ENCODE measurements at places on chromosomes 3 and 15. TPM values are rescaled to one million over a fixed set of nuclear protein-coding genes. Genes with fewer than 3 reads are reported as not detected.

DNA sequence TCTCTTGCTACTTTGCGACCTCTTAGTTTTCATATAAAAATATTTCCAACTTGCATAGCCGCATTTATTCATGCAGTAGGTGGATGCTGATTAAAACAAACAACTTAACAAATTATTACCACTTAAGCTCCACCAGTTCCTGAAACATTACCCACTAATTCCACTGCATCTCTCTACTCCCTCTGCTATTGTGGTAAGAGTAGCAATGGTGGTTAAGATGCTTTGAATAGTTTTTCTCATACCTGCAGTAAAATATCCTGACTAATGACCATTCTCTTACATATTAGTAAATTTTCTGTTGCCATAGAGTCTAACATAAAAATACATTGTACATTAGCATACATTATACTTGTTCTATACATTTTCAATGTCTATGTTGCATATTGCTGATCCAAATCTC is 397.6 kb upstream of the PLSCR5 start:
- DNase-seq, result no peak

GRCh38 chr3:157516928-157517327 is 13.7 kb upstream of the VEPH1 start:
- no peak for DNase-seq

Gene EIF2A
- total RNA-seq, result 163 TPM

DNA sequence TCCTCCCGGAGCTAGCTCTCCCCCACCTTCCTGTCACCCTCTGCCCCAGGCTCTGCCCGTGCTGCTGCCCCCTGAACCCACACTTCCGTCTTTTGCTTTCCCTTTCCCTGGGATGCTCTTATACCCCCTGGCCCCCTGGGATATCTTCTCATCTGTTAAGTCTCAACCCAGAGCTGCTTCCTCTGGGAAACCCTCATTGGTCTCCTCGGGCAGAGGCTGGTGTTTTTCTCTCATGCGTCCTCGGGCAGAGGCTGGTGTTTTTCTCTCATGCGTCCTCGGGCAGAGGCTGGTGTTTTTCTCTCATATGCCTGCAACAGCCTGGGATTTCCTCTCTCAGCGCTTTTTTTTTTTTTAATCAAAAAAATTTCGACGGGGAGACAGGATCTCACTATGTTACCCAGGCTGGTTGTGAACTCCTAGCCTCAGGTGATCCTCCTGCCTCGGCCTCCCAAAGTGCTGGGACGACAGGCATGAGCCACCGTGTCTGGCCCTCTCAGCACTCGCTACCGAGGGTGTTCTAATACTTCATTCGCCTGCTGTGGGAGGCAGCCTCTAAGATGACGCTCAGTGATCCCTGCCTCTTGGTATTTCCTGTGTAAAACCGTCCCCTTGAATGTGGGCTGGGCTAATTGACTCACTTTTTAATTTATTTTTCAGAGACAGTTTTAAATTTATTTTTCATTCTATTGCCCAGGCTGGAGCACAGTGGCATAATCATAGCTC is 62.7 kb upstream of the TFRC start:
- no peak for DNase-seq

DNA sequence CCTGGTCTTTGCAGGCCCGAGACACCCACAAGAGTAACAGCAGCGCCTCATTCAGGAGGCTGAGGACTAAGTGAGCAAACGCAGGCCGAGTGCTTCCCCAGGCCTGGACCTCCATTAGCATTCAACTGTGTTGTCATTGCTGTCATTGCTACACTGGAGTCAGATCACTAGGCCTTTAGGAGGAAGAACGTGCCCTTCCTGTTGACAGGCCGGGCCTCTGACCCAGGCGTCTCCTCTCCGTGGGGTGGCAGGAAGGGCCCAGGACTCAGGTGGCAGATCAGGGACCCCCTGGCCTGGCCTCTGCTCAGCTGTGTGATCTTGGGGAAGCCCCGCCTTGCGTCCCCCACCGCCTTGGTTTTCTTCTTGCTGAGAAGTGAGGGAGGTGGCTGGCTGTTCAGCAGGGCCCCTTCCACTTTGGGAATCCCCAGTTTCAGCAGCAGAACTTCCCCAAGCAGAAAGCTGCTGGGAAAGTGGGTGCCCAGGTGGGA is 19.1 kb downstream of the ZDHHC19 start:
- DNase-seq, result peak; percentile 41

Gene CDC25A
- total RNA-seq, result 52.5 TPM

Gene LRRC34
- 0.35 TPM for total RNA-seq

- DNase-seq, result no peak
Observed at GRCh38 chr15:38227941-38228340, 24.7 kb upstream of the SPRED1 start.

DNA sequence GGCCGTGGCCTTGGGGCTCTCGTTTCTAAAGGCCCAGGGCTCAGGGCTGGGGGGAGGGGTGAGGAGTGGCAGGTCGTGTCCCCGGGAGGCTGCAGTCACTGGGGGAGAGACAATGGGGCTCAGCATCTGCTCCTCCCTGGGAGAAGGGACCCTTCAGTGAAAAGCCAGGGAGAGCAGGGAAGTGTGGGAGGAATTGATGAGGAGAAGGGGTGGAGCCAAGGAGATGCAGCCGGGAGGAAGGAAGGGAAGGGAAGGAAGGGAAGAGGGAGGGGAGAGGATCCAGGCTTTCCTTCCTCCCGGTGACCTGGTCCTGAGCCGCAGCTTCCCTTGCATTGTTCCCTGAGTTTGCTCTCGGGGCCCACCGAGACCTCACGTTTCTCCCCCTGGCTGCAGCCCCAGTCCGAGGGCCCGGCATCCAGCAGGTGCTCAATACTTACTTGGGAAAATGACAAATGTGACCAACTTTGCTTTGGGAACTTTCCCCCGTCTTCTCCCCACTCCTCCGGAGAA is 1.4 kb upstream of the ZNF710 start:
- DNase-seq, result no peak

GRCh38 chr3:43285644-43286043 is 696 bp upstream of the SNRK start:
- DNase-seq, result no peak

Gene AHSG
- total RNA-seq, result 0.86 TPM

DNA sequence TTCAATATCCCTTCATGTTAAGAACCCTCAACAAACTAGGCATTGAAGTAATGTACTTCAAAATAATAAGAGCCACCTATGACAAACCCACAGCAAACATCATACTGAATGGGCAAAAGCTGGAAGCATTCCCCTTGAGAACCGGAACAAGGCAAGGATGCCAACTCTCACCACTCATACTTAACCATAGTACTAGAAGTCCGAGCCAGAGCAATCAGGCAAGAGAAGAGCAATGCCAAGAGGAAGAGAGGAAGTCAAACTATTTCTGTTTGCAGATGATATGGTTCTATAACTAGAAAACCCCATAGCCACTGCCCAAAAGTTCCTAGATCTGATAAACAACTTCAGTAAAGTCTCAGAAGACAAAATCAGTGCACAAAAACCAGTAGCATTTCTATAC is 161.9 kb downstream of the UBE2E2 start:
- no peak for DNase-seq

- no peak for DNase-seq
Observed at GRCh38 chr3:169295126-169295525, 368.4 kb downstream of the MECOM start.

- DNase-seq, result no peak
Observed at GRCh38 chr3:187640569-187641059, 29.6 kb downstream of the SST start.

- no peak for DNase-seq
Observed at GRCh38 chr15:81575436-81576123, 201.6 kb upstream of the TMC3 start.

Gene SECISBP2L
- total RNA-seq, result 18.8 TPM

Gene CPEB1
- 1.7 TPM for total RNA-seq

DNA sequence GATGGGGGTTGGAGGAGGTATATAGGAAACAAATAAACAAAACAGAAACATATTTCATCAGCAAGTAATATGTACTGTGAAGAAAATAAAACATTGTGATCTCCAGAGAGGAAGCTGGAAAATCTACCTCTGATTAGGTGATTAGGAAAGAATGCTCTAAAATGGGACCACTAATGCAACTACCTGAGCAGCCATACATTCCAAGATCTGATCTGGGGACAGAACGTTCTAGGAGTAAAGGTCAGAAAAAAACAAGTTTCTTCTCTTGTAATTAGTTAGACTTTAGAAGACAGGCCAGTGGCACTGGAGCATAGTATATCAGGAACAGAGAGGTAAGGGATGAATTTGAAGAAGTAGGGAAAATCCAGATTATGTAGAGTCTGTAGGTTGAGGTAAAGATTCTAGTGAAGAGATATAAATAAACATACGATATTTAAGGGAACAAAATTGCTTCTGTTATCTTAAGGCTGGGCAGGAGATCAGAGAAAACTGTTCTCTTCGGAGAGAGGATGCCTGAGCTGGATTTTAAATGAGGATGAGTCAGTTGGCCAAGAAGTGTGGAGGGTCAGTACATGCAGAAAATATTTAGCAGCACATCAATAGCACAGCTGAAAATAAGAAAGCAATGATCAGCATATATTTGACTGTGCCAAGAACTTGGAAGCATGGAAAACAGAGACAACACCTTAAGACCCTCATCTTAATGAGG is 429.5 kb downstream of the NLGN1 start:
- no peak for DNase-seq

Gene AMT
- total RNA-seq, result 0.50 TPM

DNA sequence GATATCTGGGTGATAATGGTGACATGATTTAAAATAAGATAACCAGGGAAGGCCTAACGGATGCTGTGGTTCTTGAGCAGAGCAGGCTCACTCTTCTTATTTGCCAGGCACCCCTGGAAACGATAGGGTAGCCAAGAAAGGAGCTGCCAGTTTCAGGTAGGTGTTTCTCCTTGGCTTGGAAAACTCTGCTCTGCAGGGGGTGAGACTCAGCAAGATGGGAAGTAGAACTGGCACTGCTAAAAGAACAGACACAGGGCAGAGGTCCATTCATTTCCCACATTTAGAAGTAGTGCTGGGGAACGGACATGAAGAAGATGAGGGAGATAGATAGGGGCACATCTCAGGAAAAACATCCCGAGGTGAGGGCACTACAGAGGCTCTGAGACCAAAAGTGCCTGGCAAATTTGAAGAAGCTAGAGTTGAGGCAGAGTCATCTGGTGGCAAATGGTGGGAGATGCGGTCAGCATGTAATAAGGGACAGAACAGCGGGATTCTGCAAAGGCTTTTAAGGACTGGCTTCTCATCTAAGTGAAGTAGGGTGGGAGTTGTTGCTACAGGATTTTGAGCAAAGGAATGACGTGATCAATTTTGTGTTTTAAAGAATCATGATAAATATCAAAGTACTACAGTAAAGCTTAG is 323.4 kb upstream of the PLSCR5 start:
- no peak for DNase-seq

Measured in activated T-cell treated with anti-CD3 and anti-CD28 coated beads, Interleukin-2, amount 50 U/mL, for 4 hours (primary cell).